ENCODE measurements at places on chromosomes 7 and 10.

GRCh38 chr10:131777162-131777561 lies 123.6 kb upstream of the PPP2R2D start:
- no peak for DNase-seq

DNA sequence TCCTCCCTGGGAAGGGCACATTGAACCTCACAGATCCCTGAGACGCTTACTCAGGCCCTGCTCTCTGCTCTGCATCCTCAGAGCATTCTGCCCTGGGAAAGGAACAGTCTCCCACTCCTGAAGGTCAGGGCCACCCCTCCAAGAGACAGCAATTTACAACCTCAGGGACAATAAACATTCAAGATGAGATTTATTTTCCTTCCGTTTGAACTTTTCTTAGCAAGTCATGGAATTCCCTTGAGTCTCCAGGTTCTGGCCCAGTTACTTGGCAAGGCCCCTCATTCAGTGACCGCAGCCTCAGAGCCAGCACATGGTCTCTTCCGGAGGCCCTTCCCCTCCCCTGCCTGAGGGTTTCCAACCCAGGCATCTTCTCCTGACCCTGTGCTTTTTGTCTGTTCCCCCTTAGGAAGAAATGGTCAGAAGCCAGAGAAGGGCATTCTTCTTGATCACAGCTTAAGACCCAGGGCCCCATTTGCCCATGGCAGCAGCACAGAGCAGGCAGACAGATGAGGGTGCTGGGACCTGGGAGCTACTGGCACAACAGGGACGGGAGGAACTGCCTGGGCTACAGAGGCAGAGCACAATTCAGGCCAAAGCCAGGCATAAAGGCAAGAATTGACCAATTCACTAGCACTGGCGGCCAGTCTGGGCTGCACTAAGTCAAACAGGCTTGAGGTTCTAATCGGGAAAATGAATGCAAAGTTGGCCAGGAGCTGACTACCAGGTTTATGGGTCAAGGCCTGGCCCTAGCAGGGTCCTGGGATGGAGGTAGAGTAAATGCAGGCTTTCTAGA lies 56.7 kb downstream of the VSTM4 start:
- DNase-seq, result no peak

GRCh38 chr7:155263581-155264143 lies 34.0 kb upstream of the INSIG1 start:
- DNase-seq, result no peak

DNA sequence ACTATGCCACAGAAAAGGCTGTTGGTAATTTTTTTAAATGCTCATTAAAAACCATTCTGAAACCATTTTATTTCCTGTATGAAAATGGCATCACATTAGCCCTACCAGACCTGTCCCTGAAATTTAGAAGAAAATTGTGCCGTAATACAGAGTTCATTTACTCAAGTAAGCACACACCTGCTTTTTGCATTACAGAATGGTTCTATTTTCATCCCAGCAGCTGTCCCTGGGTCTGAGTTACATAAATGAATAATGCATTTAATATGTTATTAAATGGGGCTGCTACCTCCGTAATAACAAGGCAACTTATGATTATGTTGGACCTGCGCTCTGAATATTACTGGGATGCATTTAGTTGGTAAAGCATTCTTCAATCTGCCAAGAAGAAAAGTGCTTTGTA lies 508.9 kb downstream of the SORCS1 start:
- DNase-seq, result no peak

DNA sequence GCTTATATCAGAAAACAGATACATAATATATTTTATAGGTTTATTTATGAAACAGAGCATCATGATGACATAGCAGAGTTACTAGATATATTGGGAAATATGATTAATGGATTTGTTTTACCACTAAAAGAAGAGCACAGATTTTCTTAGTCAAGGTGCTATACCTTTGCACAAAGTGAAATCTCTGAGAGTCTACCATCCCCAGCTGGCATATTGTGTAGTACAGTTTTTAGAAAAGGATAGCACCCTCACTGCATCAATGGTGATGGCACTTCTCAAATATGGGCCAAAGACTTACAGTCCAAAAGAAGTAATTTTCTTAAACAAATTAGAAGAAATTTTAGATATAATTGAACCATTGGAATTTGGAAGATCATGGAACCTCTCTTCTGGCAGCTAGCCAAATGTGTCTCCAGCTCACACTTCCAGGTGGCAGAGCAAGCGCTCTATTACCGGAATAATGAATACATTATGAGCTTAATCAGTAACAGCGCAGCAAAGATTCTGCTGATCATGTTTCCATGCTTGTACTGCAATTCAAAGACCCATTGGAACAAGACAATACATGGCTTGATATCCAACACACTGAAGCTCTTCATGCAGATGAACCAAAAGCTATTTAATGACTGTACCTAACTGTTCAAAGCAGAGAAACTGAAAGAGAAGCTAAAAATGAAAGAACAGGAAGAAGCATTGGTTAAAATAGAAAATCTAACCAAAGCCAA lies 21.9 kb upstream of the CREB3L2 start:
- no peak for DNase-seq

DNA sequence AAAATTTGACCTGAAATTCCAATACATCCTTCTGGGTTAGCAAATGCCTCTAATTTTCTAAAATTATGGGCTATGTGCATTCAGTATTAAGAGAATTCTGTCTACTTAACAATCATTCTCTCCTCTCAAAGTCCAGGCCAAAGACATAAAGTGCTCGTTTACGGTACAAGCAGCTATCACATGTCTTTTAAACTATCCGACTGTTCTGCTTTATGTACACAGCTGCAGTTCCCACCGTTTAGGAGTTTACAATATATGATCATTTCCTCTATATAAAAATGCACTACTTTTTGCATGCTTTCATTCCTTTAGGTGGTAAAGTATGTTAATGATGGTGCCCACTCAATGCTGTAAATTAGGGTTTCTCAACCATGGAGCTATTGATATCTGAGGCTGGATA lies 34.0 kb downstream of the CDK6 start:
- no peak for DNase-seq

GRCh38 chr10:79140855-79141254 lies 72.1 kb downstream of the ZMIZ1 start:
- no peak for DNase-seq

- DNase-seq, result no peak
These were observed 627.4 kb downstream of the REEP3 start for GRCh38 chr10:64148607-64149006.

- no peak for DNase-seq
These were observed 218.9 kb upstream of the SORCS1 start for GRCh38 chr10:107383357-107383756.

DNA sequence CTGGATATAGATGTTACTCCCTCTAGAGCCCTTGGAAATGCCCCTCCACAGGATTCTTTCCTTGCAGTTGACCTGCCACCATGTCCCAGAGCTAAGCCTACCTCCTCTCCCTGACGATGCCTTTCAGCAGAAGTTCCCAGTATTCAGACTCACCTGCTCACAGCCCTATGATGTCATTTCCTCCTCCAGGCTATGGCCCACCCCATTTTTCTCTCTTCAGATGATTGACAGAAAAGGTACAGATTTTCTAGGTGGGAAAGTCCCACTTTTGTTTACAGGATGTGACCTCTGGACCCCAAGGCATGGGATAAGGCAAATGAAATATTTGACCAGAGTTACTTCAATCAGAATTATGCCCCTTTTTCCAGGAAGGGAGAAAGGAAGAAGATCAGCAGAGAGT lies 280.2 kb upstream of the PHYHIPL start:
- DNase-seq, result no peak

- no peak for DNase-seq
These were observed 13.7 kb upstream of the DLX6 start for GRCh38 chr7:96991546-96992191.

DNA sequence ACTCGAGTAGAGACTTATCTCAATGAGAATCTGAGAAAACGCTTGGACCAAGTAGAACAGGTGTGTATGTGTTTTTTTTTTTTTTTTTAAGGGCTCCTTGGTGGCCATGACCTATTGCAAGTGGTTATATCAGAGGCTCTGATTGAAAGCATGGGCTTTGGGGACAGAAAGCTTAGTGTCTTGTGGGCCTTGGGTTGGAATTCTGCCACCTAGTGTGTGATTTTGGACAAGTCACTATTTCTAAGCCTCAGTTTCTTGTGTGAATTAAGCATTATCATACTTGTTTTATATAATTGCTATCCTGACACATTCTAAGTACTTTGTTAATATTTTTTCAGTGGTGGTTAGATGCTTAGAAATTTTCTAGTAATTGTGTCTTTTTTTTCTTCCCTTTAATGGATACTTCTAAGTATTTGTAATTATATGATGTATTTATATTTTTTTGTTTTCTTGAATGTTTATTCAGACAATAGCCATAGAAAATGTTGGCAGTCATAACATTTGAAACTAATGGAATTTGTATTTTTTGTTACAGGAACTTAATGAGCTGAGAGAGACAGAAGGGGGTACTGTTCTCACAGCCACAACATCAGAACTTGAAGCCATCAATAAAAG lies 33.1 kb downstream of the SMC3 start:
- DNase-seq, result peak; percentile 42

- DNase-seq, result no peak
These were observed 99.4 kb upstream of the PODXL start for GRCh38 chr7:131655866-131656265.

DNA sequence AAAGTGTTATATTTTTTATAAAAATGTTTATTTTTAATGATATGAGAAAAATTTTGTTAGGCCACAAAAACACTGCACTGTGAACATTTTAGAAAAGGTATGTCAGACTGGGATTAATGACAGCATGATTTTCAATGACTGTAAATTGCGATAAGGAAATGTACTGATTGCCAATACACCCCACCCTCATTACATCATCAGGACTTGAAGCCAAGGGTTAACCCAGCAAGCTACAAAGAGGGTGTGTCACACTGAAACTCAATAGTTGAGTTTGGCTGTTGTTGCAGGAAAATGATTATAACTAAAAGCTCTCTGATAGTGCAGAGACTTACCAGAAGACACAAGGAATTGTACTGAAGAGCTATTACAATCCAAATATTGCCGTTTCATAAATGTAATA lies 64.8 kb upstream of the CAPZA2 start:
- DNase-seq, result no peak

DNA sequence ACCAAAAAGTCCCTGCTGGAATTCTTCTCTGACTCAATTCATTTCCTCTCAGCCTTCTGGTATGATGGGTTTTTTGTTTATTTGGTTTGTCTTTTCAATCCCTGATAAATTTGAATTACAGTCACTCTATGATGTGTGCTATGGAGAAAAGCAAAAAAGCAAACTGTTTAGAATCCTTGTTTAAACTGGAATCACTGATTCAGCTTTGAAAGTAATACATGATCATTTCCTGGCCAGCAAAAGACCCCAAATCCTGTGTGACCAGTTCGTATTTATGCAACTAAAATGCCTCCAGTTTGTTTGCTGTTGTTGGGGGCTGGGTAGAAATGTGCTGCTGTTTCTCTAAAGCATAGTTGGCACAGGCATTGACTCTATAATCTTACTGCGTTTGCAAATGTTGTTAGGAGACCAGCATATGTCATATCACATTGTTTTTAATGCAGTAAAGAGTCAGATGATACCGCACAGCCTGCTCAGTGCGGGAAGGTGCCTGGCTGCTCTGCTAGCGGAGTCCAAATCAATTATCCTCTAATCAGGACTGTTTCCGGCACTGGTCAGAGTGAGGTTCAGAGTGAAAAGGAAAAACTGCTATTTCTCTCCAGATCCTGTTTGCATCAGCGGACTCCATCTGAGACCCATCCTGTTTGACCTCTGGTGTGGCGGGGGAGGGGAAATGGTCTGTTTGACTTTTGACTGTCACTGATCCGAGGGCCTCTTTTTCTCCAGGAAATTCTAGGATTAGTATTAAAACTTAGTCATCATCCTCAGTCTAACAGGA lies 40.6 kb upstream of the ADD3 start:
- no peak for DNase-seq

DNA sequence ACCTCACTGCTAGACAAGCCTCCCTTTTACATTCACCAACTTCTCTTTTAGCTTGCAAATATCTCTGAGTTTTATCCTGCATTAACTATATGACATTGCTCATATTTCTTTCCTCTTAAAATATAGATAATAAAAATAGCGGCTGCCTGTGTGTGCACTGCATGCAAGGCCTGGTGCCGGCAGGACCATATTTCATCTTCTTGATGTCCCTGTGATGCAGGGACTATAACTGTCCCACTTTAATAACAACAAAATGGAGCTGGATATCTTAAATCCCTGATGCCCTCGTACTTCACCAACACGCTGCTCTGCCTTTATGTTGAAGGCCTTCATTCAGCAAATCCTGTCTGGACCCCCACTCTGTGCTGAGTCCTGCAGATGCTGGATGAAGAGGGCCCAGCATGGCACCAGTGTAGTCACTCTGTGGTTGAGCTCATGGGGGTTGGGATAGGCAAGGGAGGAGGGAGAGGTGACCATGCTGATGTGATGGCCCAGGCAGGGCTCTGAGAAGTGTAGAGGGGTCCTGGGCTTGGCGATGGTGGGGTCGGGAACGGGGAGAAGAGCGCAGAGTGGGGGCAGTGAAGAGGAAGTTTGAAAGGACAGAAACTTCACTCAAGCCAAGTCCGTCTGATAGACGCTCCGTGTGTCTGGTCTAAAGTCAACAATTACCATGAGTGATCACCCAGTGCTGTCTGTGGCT lies 40.4 kb downstream of the C10orf90 start:
- no peak for DNase-seq

DNA sequence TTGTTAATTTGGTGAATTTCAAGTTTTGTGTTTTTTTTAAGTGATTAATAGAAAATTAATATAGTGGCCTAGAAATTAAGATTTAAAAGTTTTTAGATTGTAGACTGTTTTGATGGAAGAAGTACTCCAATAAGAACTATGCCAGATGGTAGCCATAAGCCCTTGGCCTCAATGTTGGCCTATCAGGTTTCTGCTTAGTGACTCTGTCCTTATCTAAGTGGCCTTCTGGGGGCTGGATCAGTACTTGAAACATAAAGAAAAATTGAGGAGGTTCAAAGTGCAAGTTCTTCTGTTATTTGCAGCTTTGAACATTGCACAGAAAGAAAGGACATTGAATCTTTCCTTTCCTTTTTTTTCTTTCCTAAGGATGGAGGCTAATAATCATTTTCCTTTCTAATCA lies 9.9 kb downstream of the CCDC126 start:
- DNase-seq, result no peak

GRCh38 chr7:112176693-112177415 lies 29.3 kb downstream of the DOCK4 start:
- DNase-seq, result no peak

- no peak for DNase-seq
These were observed 5.9 kb upstream of the LRRC18 start for GRCh38 chr10:48945441-48946130.

GRCh38 chr10:52897162-52897561 lies 124.6 kb upstream of the MBL2 start:
- no peak for DNase-seq

- no peak for DNase-seq
These were observed 933 bp upstream of the RNF32 start for GRCh38 chr7:156639426-156640256.

DNA sequence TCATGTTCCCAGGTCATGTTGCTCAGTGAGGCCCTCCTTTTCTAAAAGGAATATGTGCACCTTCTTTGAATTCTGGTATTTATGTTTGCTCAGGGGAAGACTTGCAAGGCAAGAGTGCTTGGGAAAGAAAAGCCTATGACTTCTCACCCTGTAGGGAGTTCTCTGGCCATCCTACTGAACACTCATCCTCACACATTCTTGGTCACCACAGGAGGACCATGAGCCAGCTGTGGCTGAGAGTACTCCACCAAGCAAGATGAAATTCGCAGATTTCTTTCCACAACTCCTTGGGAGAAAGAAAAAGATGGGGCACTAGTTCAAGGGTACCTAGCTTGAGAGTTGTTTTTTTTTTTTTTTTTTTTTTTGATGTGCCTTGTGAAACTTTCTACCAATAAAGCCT lies 179.6 kb downstream of the FZD1 start:
- DNase-seq, result no peak
